Hematopoietic multipotent progenitor cell treated with erythropoietin and hydrocortisone succinate and interleukin-3 and kit ligand, for 15 days (in vitro differentiated cells): ENCODE measurements at places on chromosomes 7 and 10.

- DNase-seq, result no peak
These were observed 319.6 kb upstream of the SP8 start for GRCh38 chr7:21106296-21106732.

DNA sequence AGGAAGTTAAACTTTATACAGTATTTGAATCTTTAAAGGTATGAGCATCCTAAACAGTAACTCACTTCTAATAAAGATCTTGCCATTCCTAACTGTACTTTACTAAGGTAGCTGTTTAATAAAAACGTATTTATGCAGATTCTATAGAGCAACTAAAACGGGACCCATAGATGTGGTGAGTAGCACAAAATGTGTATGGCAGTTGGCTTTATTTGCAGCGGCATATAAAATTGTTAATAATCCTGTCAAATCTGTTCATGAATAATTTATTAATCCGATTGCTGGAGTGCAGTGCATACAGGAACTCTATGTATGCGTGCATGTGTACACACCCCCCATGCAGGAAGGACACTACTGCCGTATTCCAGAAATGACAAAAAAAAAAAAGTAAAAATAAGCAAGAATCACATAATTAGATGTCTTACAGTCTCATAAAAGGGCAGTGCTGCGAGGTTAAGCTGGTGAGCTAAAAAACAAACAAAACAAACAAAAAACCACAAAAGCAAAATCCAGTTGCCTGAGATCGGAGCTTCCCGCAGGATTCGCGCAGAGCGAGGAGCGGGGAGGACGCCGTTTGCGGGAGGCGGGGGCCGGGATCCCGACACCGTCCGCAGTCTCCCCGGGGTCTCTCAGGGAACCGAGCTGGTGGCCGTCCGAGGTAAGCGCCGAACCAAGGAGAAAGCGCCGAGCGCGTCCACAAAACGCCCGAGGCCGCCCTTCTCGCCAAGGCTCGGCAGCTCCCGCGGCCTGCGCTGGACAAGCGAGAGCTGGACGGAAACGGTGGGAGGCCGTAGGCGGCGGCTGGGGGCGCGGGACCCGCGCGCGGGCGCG, 518 bp upstream of the COMMD3 start:
- peak; percentile 23 for DNase-seq

DNA sequence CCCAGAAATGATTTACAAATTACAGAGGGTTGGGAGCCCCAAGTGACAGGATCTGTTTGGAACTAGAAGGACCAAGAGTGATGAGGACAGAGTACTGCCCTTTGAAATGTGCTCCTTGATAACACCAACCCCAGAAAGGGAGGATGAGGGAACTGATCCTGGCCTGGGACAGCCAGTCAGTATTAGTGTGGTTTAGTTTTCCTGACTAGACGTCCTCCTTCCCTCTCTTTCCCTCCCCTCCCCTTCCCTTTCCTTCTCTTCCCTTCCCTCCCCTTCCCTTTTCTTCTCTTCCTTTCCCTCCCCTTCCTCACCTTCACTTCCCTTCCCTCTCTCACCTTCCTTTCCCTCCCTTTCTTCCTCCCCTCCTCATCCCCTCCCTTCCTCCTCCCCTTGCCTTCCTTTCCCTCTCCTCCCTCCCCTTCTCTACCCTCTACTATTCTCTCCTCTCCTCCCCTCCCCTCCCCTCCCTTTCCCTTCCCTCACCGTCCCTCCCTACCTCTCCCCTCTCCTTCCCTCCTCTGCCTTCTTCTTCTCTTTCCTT, 31.0 kb upstream of the BICC1 start:
- no peak for DNase-seq

DNA sequence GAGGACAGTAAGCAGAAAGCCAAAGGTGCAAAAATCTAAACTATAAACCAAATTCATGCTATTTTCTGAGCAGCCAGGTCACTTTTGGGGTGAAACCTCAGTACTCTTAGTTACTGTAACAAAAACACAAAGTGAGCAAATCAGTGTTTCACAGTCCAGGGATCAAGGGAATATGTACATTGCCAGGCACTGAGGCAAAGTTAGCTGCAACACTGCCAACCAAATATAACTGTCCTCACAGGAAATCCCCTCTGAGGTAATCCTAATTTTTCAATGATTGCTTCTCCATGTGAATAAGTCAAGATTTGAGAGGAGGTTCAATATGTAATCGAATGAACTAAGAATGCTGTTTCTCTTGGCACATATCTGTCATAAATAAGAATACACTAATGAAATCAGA, 229.7 kb downstream of the TSPAN12 start:
- no peak for DNase-seq

DNA sequence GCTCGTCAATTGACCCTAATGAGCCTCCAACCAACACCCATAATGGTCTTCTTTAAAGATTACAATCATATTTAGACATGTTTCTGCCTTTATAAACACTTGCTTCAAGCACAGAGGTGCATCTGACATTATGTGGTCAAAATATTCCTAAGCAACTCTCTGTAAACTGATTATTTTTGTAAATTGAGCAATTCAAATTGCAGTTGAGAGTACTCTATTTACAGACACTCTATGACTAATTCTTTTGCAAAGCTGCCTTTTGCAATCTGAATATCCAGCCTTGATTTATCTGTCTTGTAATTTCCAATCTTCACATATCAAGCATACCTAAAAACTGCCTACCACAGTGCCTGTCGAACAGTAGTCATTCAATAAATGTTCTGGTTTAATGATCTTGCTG, 112.0 kb downstream of the PDE1C start:
- DNase-seq, result no peak

GRCh38 chr10:97711640-97712572, 1.6 kb upstream of the MARVELD1 start:
- DNase-seq, result no peak

DNA sequence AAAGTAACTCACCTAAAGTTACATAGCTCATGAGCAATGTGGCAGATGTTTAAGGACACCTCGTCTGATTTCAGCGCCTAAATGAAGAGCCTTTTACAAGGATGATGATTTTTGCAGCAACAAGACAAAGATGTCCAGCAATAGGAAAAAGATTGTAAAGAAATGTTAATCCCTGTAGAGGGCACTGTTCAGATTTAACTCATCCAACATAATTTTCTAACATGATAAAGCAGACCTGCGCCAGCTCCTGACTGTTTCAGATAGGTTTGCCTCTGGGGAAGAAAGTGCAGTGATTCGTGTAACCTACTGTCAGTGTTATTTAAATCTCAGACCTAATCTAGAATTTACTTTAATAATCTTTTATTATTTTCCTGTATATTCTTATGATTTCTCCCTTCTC, 595.2 kb downstream of the AUTS2 start:
- DNase-seq, result no peak

DNA sequence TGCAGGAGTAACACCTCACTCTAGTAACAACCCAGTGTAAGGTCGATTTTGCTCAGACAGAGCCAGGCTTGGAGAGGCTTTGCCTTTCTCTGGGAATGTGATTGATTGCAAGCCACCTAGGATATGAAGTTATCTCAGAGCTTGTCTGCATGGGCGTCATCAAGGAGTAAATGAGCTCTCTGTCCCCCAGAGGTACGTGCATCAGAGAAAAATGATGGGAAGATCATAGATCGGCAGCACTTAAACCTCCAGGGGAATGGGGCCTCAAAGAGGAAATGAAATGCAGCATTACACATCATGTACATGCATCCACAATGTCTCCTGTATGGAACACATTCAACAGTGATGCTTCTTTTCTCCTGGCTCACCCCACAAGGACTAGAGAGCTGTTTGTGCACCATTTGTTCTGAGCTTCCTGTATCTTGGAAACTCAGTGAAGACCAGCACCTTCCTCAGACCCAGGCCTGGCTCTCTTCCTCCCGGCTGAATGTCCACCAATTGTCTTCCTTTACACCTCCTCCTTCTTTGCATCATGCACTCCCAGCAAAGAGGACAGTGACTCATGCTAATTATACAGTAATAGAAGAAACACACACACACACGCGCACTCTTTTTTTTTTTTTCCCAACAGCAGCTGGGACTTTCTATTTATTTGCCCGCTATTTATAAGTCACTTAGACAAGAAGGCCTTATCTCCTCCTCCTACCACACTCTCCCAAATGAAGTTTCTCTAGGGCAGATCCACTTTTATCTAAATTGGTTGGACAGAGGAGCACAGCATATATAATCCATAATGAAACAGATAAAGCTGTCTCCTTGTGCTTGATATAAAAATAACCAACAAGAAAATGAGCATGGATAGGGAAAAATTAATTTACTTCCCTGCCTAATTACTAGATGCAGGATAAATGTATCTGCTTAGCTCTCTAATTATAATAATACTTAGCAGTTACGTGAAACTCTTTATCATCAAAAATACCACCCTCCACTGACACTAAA, 990.7 kb downstream of the CCSER2 start:
- no peak for DNase-seq

GRCh38 chr7:81790120-81790500, 20.3 kb upstream of the HGF start:
- DNase-seq, result no peak
